HepG2 (cell line): ENCODE measurements at places on chromosomes 1 and 21. TPM values are rescaled to one million over a fixed set of nuclear protein-coding genes. Genes with fewer than 3 reads are reported as not detected.

A3GALT2 gene
- not detected in 2 replicates for polyA plus RNA-seq

DNA sequence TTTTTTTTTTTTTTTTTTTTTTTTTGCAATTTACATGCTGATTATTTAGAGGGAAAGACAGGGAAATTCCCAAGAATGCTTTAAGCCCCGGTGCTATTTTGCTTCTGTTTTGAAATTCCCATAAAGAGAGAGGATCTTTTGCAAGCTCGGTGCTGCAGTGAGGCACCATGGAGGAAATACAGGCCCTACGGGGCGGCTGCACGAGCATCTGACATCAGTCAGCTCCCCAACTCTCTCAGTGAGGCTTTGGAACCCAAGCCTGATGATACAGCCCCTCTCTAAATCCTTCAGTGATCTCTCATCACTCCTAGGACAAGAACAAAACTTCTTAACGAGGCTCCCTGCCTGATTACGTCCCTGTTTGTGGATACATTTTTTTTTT, 791 bp upstream of the CHI3L1 start:
- no peak overlapping the region for H3K27ac ChIP-seq
- no peak overlapping the region for H3K4me3 ChIP-seq
- no peaks in the 10 kb centered on the region for H3K4me1 ChIP-seq
- no peaks in the 10 kb centered on the region for H3K36me3 ChIP-seq

- no peaks in the 10 kb centered on the region for H3K36me3 ChIP-seq
- peak overlapping the region; percentile 15 for H3K27ac ChIP-seq
- H3K4me3 ChIP-seq, result peak overlapping the region; percentile 38
- peak; percentile 45 for DNase-seq
- no peaks in the 10 kb centered on the region for H3K27me3 ChIP-seq
- H3K4me1 ChIP-seq, result peaks cover 86% of the 10 kb centered on the region
Observed at GRCh38 chr1:211521102-211521815, 29.3 kb upstream of the RD3 start.

TENT5C gene
- 0.30 and 0.38 TPM in 2 replicates for polyA plus RNA-seq

DNA sequence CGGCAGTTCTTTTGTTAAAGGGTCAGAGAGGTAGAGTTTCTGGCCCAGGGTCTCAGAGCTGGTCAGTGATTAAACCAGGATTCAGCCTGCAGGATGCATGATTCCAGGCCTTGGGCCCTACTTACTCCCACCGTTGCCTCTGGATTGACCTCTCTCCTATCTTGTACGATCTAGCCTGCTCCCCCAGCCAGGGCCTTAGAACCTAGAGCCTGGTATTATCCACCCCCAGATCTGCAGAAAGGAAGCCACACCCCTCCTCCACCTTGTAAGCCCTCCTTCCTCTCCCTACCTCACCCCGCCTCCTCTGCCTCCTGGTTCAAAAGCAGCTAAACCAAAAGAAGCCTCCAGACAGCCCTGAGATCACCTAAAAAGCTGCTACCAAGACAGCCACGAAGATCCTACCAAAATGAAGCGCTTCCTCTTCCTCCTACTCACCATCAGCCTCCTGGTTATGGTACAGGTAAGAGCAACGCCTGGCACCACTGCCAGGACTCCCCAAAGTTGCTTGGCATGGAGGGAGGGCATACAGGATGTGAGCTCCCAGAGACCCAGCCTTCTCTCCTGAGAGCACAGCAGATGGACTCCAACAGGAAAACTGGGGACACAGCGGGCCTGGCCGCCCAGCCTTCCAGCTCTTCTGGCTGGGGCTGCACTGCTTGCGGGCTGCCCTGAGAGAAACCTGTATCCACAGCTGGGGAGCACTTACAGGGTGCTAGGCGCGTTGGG, at the start of gene CD52:
Gene CD52 (plus strand): TSS at position 347 of the 726 bp plus-strand sequence. CDS start 60 bp downstream, at position 407.
- DNase-seq, result no peak
- H3K4me3 ChIP-seq, result no peak within 1 kb of the TSS
- no peaks in the 10 kb centered on the region for H3K27me3 ChIP-seq
- H3K36me3 ChIP-seq, result no peaks in the 10 kb centered on the region
- peaks cover 15% of the 10 kb centered on the region; the same call in 1 of the 2 replicates for H3K4me1 ChIP-seq
- H3K27ac ChIP-seq, result no peak within 1 kb of the TSS

DNA sequence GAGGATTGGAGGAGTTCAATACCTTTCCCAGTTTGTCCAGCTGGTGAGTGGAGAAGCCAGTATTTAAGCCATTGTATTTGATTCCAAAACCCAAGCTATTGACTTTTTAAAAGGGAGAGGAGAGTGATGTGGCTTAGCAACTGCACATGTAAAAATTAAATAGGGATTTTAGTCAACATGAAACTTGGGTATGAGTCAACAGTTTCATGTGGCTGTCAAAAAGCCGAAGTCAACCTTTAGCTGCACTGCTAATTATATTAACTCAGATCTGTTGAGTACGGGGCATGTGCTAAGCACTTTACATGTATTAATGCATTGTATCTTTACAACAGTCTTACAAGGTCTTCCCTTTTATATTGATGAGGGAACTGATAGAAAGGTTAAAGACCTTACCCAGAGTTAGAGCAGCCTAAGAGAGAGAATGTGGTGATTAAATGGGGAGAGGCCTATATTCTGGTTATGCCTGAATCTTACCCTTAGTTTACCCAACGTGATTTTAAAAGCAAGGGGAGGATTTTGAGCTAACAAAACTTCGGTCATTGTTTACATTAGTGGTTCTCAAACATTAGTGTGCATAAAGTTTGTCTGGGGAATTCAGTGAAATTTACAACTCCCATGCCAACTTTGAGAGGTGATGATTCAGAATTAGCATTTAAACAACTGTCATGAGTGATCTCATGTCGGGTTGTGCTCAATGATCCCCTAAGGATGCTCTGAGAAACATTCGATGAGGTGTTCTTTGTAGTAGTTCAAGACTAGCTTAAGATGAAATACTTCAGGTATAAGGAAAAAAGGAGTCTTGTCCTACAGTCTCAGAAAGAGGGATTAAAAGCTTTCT, 6.9 kb upstream of the SLC35F3 start:
- H3K4me1 ChIP-seq, result no peaks in the 10 kb centered on the region
- no peak for DNase-seq
- no peak overlapping the region for H3K27ac ChIP-seq
- H3K4me3 ChIP-seq, result no peak overlapping the region
- no peaks in the 10 kb centered on the region; the same call in 1 of the 2 replicates for H3K27me3 ChIP-seq

DNA sequence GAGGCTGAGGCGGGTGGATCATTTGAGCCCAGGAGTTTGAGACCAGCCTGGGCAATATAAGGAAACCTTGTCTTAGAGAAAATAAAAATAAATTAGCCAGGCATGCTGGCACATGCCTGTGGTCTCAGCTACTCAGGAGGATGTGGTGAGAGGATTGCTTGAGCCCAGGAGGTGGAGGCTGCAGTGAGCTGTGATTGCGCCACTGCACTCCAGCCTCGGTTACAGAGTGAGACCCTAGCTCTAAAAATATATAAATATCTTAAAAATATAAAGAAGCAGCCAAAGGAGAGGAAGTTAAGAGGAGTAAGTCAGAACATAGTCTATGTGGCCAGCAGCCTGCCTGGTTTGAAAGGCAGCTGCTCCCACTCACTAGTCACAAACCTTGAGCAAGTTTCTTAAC, 4.5 kb upstream of the IL10RB start:
- no peak overlapping the region for H3K4me3 ChIP-seq
- H3K27ac ChIP-seq, result no peak overlapping the region
- H3K27me3 ChIP-seq, result no peaks in the 10 kb centered on the region
- H3K4me1 ChIP-seq, result peaks cover 30% of the 10 kb centered on the region
- no peak for DNase-seq

DNA sequence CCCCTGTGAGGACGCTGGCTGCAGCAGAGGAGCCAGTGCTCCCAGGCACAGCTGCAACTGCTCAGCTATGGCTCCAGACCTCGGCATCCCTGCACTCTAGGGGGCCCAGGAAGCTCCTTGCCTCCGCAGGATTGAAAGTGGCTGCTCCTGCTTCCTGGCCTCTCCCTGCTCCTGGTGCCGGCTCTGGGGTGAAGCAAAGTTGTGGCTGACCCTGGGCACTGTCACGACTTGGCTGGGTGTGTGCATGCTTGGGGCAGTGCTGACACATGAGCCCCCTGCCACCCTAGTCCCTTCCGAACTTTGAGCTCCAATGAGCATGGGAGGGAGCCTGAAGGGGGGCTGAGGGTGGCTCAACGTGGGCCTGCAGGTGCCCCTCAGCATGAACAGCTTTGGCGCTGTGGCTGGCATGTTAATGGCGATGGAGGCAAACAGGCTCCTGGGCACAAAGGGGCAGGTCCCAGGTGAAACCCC, 1512.2 kb downstream of the KCNT2 start:
- no peak for DNase-seq
- H3K4me1 ChIP-seq, result no peaks in the 10 kb centered on the region
- H3K36me3 ChIP-seq, result no peaks in the 10 kb centered on the region
- no peaks in the 10 kb centered on the region for H3K27me3 ChIP-seq
- H3K27ac ChIP-seq, result no peak overlapping the region

DNA sequence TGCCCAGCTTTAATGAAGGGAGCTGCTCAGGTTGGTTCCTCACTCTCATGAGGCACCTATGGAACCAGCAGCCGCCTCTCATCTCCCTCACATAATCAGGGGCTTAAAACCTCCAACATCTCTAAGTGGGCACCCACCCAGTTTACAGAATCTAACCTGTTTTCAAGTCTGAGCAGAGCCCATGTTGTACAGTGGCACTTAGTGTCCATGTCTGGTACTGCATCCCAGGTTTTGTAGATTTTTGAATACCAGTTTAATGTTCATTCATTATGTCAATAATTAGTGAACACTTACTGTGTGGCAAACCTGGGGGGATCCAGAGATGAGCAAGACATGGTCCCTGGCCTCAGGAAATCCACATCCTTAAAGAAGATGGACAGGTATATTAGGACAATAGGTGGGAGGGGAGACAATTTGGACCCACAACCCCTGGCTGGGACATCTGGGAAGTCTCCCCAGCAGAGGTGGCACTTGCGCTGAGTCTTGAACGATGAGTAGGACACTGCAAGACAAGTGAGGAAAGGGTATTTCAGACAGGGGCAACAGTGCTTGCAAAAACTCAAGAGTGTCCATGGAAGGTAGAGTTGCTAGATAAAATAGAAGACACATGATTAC, 83.3 kb downstream of the LACTBL1 start:
- no peaks in the 10 kb centered on the region for H3K36me3 ChIP-seq
- no peak overlapping the region for H3K27ac ChIP-seq
- no peaks in the 10 kb centered on the region for H3K4me1 ChIP-seq

- H3K36me3 ChIP-seq, result no peaks in the 10 kb centered on the region
- no peak for DNase-seq
- no peaks in the 10 kb centered on the region for H3K27me3 ChIP-seq
- no peak overlapping the region for H3K4me3 ChIP-seq
- H3K4me1 ChIP-seq, result no peaks in the 10 kb centered on the region
Observed at GRCh38 chr1:210132582-210132981, 100.0 kb upstream of the SERTAD4 start.

DNA sequence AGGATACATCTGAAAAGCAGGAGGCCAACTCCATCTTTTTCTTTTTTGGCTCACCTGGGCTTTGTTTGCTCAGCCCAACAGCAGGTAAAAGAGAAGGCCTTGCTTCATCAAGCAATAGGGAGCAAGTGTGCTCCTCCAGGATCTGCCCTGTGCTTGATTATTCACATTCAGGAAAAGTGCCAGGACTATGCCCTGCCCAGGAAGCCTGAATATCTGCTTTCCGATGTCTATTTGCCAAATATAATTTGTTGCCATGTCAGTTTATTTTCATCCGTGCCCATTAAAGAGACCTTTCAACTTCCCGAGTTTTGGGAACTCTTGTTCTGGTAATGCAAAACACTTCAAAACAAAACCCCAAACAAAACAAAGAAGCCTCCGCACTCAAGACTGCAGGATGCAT, 185.3 kb downstream of the CDC7 start:
- no peak overlapping the region for H3K4me3 ChIP-seq
- no peak for DNase-seq
- no peaks in the 10 kb centered on the region for H3K27me3 ChIP-seq
- H3K27ac ChIP-seq, result no peak overlapping the region
- no peaks in the 10 kb centered on the region for H3K4me1 ChIP-seq
- H3K36me3 ChIP-seq, result peaks cover 31% of the 10 kb centered on the region

LEFTY2 gene
- polyA plus RNA-seq, result 0.33 and 0.42 TPM in 2 replicates

CD247 gene
- polyA plus RNA-seq, result not detected in 2 replicates

CD1D gene
- not detected in 2 replicates for polyA plus RNA-seq

DNA sequence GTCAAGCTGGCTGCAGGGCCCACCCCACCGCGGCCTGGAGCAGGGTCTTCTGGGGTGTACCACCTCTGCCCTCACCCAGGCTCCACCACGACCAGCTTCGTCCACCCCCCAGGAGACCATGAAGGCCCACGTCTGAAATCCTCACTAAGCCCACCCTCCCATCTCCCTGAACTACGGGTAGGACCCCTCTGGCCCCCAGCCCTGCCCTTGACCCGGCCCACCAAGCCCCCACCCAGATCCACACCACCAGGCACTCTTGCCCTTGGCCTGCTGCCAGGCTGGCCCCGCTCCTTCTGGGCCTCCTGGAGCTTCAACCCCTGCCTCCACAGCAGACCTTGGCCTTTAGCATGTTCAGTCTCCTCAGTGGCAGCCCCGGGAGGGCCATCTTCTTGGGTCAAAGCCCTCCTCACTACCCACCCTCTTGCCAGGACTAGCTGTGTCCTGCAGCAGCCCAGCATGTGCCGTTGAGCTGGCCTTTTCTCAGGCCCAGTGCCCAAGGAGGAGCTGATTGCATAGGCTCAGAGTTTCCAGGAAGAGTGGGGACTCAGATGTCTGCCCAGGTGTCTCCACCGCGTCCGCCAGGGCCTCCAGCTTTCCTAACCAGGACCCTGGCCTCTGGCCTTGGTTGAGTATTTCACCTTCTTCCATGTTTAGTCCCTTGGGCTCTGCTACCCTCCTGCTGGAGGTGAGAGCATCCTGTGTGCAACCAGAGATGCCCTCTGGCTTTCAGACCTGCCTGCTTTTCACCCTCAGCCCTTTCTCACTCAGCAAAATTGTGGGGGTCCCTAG, 17.7 kb upstream of the SAMD11 start:
- peaks cover 68% of the 10 kb centered on the region for H3K27me3 ChIP-seq
- H3K4me3 ChIP-seq, result no peak overlapping the region
- H3K36me3 ChIP-seq, result no peaks in the 10 kb centered on the region
- no peak for DNase-seq
- no peak overlapping the region for H3K27ac ChIP-seq

OR2L13 gene
- polyA plus RNA-seq, result not detected in 2 replicates

DNA sequence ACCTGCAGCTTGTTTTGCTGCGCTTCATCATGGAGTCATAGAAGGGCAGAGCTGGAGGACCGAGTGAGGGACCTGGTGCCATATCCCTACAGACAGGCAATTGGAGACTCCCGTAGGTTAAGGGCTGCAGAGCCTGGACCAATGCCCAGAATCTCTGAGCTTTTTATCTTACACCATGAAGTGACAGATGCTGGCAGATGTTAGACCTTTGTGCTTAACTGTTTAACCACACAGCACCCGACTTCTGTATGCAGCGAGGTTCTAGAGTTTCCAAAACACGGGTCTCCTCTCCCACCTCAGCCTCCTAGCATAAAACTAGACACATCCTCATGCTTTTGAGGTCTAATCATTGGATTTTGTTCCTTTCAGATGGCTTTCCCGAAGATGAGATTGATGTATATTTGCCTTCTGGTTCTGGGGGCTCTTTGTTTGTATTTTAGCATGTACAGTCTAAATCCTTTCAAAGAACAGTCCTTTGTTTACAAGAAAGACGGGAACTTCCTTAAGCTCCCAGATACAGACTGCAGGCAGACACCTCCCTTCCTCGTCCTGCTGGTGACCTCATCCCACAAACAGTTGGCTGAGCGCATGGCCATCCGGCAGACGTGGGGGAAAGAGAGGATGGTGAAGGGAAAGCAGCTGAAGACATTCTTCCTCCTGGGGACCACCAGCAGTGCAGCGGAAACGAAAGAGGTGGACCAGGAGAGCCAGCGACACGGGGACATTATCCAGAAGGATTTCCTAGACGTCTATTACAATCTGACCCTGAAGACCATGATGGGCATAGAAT, 47.6 kb downstream of the B3GALT5 start:
- H3K4me1 ChIP-seq, result no peaks in the 10 kb centered on the region
- no peak overlapping the region for H3K27ac ChIP-seq
- no peak overlapping the region for H3K4me3 ChIP-seq
- H3K36me3 ChIP-seq, result no peaks in the 10 kb centered on the region

PPFIA4 gene
- 5.4 and 6.4 TPM in 2 replicates for polyA plus RNA-seq
